H4 (cell line): ENCODE measurements at places on chromosomes 4 and X. TPM values are rescaled to one million over a fixed set of nuclear protein-coding genes. Genes with fewer than 3 reads are reported as not detected.

The NMU gene
- 2.8 and 6.1 TPM in 2 replicates for total RNA-seq

The SSX2 gene
- not detected in 2 replicates for total RNA-seq

The CLDN34 gene
- not detected in 2 replicates for total RNA-seq

The BLTP1 gene
- 14.4 and 14.6 TPM in 2 replicates for total RNA-seq

The ADAMTS3 gene
- total RNA-seq, result 6.4 and 7.6 TPM in 2 replicates

The NWD2 gene
- total RNA-seq, result not detected in 2 replicates

The GCNA gene
- 1.0 and 1.2 TPM in 2 replicates for total RNA-seq

The PCDH18 gene
- 78.9 and 106 TPM in 2 replicates for total RNA-seq

The CHRDL1 gene
- total RNA-seq, result 0.16 and 1.2 TPM in 2 replicates

The CTSO gene
- total RNA-seq, result 8.1 and 9.6 TPM in 2 replicates

The CLNK gene
- not detected in 2 replicates for total RNA-seq

The FAM9B gene
- total RNA-seq, result not detected in 2 replicates

The AREG gene
- total RNA-seq, result 0.91 TPM in 1 of 2 replicates, not detected in the other

The MXRA5 gene
- total RNA-seq, result not detected in 2 replicates

The TRAM1L1 gene
- 7.2 and 12.2 TPM in 2 replicates for total RNA-seq

The DCAF8L2 gene
- 6.2 and 9.0 TPM in 2 replicates for total RNA-seq

The TACR3 gene
- not detected in 2 replicates for total RNA-seq

The MSX1 gene
- total RNA-seq, result 10.0 and 13.0 TPM in 2 replicates

The LANCL3 gene
- total RNA-seq, result 0.25 and 1.0 TPM in 2 replicates

The SSX4B gene
- not detected in 2 replicates for total RNA-seq

The SLC6A14 gene
- total RNA-seq, result not detected in 2 replicates

The BEX5 gene
- 1.3 TPM in 1 of 2 replicates, not detected in the other for total RNA-seq

The SSX1 gene
- total RNA-seq, result 0.14 TPM in 1 of 2 replicates, not detected in the other

The NR3C2 gene
- total RNA-seq, result 1.2 and 1.9 TPM in 2 replicates

The AKAP14 gene
- total RNA-seq, result not detected in 2 replicates

The MAGEA2B gene
- 3.2 and 19.6 TPM in 2 replicates for total RNA-seq

The LEF1 gene
- total RNA-seq, result 33.0 and 37.2 TPM in 2 replicates

The ARMCX5 gene
- 15.4 and 29.7 TPM in 2 replicates for total RNA-seq

The TMPRSS11B gene
- total RNA-seq, result not detected in 2 replicates

The ASB5 gene
- 0.10 and 0.37 TPM in 2 replicates for total RNA-seq

The CXCL3 gene
- total RNA-seq, result 0.53 and 3.8 TPM in 2 replicates

The RAB33A gene
- not detected in 2 replicates for total RNA-seq

The FAM184B gene
- 0.08 TPM in 1 of 2 replicates, not detected in the other for total RNA-seq

The RP2 gene
- total RNA-seq, result 14.8 and 17.4 TPM in 2 replicates

The TEX13B gene
- total RNA-seq, result not detected in 2 replicates

The EGF gene
- 10.3 and 11.8 TPM in 2 replicates for total RNA-seq
